Hematopoietic multipotent progenitor cell treated with erythropoietin and hydrocortisone succinate and interleukin-3 and kit ligand, for 15 days (in vitro differentiated cells): ENCODE measurements at places on chromosomes 7 and 10.

GRCh38 chr7:31114593-31115343 lies 62.7 kb downstream of the ADCYAP1R1 start:
- DNase-seq = no peak

DNA sequence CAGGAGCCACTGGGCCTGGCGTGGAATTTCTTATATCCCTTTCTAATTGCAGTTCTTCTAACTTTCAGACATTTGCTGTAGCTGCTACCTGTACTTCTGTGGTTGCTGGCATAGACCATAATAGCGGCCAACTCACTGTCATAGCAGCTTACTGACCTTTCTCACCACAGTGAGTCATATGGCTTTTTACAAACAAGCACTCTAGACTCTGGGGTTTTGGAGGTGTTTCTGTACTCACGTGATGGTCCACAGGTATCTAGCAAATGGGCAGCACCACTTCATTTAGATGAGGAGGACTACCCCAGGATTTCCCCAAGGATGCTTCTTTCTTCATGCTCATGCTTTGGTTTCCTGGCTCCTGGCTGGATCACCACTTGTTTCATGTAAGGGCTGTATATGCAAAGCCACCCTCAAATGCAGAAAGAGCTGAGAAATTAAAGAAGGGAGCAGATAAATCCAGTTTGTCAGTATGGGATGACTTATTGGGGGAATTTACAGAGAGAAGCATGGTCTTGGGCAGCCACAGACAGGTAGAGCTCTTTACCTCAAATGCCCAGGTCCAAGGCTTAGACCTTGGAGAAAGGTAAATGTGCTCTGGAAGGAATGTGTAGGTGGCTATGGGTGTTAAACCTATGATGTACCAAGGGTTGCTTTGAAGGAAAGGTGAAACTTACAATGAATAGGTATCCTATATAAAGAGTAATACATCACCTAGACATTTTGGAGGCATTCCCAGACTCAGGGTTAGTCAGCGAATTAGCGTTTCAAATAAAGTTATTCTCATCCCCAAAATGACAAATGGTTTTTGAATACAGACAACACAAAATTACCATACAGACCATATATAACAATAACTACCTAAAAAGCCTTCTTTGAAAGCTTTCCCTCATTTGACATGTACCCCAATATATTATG lies 15.9 kb upstream of the SLC25A16 start:
- no peak for DNase-seq

DNA sequence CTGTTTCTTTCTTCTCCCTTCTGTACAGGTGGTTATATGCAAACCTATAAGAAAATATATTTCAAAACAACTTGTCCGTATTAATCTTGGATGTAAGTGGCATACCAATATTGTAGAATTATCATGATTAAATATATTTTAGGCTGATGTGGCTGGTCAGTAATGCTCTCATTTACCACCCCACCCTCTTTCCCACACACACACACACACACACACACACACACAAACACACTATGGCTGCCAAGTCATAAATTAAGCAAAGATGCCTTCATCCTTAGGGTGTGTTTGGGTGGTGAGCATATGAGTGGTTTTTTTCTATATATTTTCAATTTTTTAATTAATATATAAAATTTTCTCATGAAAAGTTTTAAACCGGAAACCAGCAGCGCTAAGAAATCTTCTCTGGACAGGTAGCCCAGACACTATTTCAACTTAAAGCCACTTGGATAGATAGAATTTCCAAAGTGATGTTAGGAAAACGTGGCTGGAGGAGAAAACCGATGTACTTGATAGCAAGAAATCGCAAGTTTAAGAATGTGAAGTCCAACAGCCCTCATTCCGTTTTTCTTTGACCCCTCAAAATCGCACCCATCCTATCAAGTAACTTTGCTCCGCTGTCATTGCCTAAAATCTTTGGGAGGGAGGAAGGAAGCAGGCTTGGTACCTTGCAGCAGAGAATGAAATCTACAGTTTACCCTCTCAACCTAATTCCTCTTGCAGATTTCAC lies 171.7 kb downstream of the FAM107B start:
- DNase-seq = no peak

- DNase-seq = no peak
Measured at GRCh38 chr10:104076743-104077160, 8.9 kb downstream of the COL17A1 start.

DNA sequence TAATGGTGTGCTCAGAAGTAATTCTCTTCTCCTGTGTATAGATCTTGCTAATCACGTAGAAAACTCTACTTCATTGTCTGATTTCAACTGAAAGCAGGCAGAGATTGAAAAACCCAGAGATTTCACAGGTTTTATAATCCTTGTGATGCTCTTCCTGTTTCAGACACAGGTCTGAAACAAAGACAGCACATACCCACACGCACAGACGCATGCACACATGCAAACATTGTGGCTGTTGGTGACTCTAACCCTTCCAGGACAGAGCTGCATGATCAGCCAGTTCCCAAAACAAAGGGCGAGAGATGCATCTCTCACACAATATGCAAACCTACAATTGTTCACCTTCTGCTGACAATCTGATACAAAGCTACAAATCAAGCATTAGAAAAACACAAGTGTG lies 11.1 kb upstream of the TFEC start:
- DNase-seq = no peak

GRCh38 chr10:86520871-86521677 lies 518 bp downstream of the WAPL start:
- peak; percentile 35 for DNase-seq

DNA sequence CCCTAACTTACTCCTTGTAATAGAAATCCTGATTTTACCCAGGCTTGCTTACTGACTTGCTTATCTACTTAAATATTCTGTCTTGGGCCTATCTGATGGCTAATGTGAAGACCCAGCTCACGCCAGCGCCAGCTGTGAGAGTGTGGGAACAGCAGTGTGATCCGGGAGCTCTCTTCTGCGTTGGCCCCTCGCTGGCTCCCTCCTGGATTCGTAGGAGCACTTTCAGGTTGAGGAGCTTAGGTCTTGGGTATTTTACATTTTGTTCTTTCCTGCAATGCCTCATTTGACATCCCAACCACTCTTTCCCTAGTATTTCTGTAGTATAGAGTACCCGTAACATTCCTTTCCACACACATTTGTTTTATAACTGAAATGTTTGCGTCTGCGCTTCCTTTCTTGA lies 51.7 kb downstream of the CREM start:
- no peak for DNase-seq

DNA sequence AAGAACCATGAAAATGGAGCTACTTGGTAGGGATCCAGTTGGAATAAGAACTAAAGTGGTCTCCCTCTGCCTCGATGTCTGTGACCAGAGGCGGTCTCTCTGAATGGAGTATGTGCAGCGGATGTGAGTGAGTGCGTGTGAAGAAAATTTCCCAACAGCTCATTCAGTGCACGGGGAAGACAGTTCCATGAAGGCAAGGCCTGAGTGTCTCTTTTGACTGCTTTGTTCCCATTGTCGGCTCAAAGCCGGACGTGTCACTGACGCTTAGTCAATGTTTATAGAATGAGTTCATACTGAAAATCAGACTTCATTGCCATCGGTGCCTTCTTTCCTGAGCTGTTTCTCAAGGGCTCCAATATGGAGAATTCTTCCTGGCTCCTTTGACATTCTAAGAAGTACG lies 55.3 kb upstream of the GRB10 start:
- no peak for DNase-seq

- DNase-seq = no peak
Measured at GRCh38 chr7:33666531-33666930, 238.8 kb upstream of the BMPER start.

GRCh38 chr10:61973906-61974305 lies 72.4 kb downstream of the ARID5B start:
- no peak for DNase-seq

DNA sequence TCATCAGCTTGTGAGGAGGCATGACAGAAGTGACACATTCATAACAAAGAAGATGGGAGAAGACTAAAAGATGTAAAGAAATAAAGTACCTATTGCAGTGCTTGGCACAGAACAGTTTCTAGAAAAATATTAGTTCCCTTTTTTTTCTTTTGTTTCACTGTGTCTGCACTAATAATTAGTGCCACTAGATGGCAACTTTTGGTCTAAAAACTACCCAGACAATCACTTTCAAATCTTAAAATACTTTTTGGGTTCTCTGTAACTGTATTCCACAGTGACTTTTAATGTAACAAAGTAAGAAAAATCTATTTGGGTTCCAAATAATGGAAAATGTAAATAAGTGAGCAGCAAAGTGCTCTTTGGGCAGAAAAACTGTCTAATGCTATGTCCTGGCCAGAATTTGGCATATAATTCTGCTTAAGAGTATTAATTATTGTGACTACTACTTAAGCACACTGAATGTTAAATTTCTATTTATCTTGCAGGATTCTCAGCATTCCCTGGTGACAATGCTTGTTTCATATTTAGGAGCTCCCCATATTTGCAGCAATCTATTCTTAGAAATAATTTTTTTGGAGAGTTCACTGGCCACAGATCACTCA lies 134.8 kb upstream of the KIF5B start:
- peak; percentile 45 for DNase-seq

DNA sequence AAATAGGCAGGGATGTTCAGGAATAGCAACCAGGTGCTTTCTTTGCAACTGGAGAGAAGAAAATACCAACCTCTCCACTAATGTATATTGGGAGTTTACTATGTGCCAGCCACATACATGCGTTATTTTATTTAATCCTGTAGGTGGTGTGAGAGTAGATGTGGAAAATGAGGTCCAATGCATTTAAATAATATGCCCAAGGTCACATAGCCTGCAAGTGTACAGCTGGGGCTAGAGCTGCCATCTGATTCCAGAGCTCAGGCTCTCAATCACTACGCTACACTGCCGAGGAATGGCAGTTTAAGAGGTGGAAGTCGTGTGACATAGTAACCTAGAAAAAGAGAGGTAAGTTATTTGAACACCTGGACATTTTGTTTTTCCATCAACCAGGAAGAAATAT lies 277.0 kb downstream of the EXOC4 start:
- no peak for DNase-seq

- DNase-seq = no peak
Measured at GRCh38 chr10:21519941-21520436, 5.5 kb downstream of the SKIDA1 start.

DNA sequence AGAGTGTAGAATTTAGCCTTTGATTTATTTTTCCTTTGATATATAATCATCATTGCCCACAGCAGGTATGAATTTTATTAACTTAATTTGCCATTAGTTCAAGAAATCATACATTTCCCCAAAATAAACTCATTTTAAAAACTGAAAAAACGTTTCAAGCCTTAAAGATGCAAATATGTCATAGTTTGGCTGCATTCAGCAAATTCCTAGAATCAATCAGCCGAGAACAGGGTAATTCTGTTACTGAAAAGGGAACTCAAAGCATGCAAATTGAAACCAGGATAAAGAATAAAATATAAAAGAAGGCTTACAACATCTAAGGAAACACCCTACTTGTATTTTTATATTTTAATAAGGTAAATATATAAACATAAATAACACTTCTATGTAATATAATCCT lies 233.8 kb upstream of the PRKCQ start:
- DNase-seq = no peak

DNA sequence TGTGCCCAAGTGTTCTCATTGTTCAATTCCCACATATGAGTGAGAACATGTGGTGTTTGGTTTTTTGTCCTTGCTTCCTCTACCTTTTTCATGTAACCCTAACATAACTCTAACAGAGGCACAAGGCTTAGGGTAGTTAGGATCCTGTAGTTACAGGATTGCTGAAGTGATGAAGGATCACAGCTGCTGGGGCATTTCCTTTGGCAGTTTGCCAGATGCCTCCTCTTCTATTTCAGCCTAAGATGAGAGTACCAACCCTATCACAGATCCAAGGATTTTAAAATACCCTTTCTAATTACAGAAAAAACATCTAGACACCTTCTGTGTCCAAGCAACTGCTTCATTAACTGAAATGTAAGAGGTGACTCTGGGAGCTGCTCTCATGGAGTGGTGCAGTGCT lies 141.7 kb upstream of the COL1A2 start:
- no peak for DNase-seq

DNA sequence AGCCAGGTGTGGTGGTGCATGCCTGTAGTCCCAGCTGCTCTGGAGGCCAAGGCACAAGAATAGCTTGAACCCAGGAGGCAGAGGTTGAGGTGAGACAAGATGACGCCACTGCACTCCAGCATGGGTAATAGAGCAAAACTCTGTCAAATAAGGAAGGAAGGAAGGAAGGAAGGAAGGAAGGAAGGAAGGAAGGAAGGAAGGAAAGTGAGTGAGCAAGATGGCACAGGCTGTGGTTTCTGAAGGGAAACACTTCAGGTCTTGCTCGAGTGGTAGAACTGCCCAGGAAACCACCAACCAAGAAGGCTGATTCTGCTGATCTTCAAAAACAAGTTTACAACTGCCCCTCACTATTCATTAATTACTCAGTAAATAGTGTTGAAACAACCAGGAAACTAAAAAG lies 45.2 kb downstream of the EZH2 start:
- no peak for DNase-seq

DNA sequence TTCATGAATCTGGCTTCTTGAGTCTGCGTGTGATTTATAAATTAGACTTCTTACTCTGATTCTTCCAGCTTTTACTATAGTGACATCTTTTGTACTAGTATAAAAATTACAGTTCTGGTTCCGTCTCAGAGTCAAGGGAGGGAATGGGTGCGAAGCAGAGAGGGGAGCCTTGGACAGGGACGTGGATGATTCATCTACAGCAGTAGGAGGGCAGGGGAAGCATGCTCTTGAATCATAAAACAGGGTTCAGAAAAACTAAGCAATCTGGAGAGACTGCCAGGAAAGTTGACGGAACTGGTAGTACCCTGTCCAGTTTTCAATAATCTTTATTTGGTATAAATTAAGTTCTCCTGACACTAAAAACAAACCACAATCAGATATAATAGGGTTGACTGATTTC lies 58.1 kb downstream of the ITGA8 start:
- DNase-seq = no peak

DNA sequence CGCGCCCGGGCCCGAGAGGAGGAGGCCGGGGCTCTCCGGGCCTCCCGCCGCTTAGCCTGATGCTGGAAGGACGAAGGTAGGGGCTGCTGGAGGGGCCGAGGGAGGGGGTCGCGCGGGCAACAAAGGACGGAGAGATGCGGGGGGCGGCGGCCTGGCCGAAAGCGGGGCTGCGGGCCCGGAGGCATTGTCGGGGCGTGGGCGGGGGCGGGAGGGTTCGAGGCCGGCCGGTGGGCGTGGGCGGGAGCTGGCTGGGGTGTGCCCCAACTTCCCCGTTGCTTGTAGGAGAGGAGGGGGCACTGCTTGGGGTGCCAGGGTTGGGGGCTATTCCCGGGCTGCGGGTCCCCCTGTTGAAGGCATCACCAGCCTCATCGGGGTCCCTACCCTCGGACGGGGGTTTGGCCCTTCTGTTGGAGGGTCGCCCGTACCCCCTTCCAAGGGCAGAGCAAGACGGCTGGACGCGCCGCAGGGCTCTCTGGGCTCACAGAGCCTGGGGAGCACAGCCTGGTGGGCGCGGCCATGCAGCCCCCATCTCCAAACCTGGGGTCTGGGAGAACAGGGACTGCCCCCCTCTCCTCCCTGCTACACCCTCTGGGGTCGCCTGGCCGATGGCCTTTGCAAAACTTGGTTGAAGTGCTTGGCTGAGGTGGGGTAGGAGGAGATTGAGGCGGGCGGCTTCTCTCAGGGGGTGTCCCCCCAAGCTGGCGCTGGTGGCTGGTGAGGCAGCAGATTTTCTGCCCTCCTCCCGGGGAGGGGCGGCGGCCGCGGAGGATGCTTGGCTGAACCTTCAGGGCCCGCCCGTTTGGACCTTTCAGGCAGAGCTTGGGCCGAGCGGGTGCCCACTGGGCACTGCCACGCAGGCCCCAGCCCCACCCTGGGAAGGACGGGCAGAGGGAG lies 699 bp downstream of the CLIP2 start:
- peak; percentile 43 for DNase-seq

- DNase-seq = no peak
Measured at GRCh38 chr10:77261146-77261545, 376.5 kb downstream of the KCNMA1 start.
